Thymus (tissue), 14 donors: ENCODE measurements at places on chromosomes 11 and 22. TPM values are rescaled to one million over a fixed set of nuclear protein-coding genes. Genes with fewer than 3 reads are reported as not detected.

The MS4A1 gene
- 98.4 TPM for polyA plus RNA-seq

The OR4D5 gene
- polyA plus RNA-seq = not detected

GRCh38 chr22:38923463-38924346 lies 33.7 kb upstream of the APOBEC3A start:
- peaks cover 40% of the 10 kb centered on the region for H3K27me3 ChIP-seq
- H3K4me3 ChIP-seq = no peak overlapping the region
- H3K36me3 ChIP-seq = no peaks in the 10 kb centered on the region
- H3K4me1 ChIP-seq = peaks cover 3% of the 10 kb centered on the region
- no peak for DNase-seq

The RTN4R gene
- 1.5 TPM for polyA plus RNA-seq

The RASSF10 gene
- 0.73 TPM for polyA plus RNA-seq

GRCh38 chr11:94862926-94863880 lies 95.0 kb downstream of the AMOTL1 start:
- no peak overlapping the region for H3K27ac ChIP-seq
- no peak for DNase-seq
- peaks cover 23% of the 10 kb centered on the region for H3K36me3 ChIP-seq
- H3K4me3 ChIP-seq = no peak overlapping the region
- H3K4me1 ChIP-seq = no peaks in the 10 kb centered on the region

- H3K27ac ChIP-seq = no peak overlapping the region
- no peak overlapping the region for H3K4me3 ChIP-seq
- no peak for DNase-seq
- H3K4me1 ChIP-seq = peaks cover 64% of the 10 kb centered on the region
- H3K27me3 ChIP-seq = no peaks in the 10 kb centered on the region
Observed at GRCh38 chr11:118050208-118050891, 26.5 kb upstream of the TMPRSS4 start.

GRCh38 chr11:75592715-75593114 lies 30.7 kb downstream of the SERPINH1 start:
- no peaks in the 10 kb centered on the region for H3K36me3 ChIP-seq
- peak overlapping the region; percentile 17 for H3K27ac ChIP-seq
- no peak overlapping the region for H3K4me3 ChIP-seq
- H3K4me1 ChIP-seq = peaks cover 16% of the 10 kb centered on the region

The HOATZ gene
- polyA plus RNA-seq = 1.2 TPM

The IGSF9B gene
- 1.6 TPM for polyA plus RNA-seq

DNA sequence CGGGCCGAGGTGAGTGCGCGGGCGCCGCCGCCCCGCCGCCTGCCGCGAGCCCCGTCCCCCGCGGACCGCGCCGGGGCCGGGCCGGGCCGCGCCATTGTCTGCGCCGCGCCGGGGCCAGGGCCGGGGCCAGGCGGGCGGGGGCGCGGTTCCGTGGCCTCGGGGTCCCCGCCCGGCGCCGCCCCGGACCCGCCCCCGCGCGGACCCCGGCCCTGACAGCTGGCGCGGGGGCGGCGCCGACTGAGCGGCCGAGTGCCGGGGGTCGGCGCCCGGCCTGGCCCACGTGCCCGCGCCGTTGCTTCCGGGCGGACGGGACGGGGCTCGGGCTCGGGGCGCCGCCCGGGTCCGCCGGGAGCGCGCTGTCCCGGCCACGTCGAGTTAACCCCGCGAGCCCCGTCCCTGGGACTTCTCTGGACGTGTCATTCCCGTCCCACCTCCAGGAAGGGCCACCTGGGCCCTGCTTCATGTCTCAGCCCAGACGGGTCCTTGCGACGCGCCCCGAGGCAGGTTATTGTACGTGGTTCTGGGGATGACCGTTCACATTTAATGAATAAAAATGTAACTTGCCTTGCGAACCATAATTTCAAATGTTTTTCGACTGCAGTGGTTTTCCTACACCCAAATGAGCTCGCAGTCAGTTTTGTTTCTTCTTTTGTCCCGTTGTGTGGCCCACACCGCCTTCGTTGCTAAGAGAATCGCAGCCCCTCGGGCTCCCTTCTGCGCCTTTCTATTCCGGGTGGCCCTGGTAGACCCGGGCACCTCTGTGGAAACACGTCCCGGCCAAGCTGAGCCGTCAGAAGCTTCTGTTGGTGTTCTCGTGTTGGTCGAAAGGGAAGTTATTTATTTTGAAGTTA lies 562 bp downstream of the ZBED4 start:
- H3K4me1 ChIP-seq = peaks cover 17% of the 10 kb centered on the region
- peaks cover 5% of the 10 kb centered on the region for H3K36me3 ChIP-seq
- no peak for DNase-seq

DNA sequence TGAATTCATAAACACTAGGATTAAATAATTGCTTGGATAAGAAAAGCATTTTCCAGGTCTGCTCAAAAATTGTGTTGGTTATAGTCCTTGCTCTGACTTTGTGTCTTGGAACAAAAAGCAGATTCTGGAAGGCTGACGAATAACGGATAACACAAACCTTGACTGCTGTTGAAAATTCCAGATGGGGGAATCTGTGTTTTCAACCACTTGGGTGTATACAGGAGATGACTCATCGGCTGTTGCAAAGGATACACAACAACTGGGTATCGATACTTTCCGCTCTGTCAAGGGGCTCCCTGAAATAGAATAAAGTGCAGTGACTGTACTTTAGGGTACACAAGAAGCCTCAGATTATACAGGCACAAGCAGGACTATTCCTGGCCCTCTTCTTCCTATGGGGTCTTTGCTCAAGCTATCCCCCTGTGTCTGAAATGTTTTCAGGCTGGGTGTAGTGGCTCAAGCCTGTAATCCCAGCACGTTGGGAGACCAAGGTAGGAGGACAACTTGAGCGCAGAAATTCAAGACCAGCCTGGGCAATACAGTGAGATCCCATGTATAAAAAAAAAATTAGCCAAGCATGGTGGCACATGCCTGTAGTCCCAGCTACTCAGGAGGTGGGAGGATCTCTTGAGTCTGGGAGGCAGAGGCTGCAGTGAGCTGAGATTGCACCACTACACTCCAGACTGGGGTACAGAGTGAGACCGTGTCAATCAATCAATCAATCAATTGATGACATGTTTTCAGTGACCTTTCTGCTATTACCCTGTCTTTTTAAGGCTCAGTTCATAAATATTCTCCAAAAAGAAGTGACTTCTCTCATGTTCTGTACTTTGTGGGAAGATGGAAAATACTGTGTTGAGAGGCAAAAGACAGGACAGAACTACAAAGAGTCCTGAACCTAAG lies 48.6 kb upstream of the UCP3 start:
- H3K27ac ChIP-seq = no peak overlapping the region
- no peak for DNase-seq
- no peaks in the 10 kb centered on the region for H3K27me3 ChIP-seq
